ENCODE measurements at places on chromosomes 5 and 9.

- DNase-seq, result no peak
These were observed 171.8 kb upstream of the PITX1 start for GRCh38 chr5:135205632-135206349.

DNA sequence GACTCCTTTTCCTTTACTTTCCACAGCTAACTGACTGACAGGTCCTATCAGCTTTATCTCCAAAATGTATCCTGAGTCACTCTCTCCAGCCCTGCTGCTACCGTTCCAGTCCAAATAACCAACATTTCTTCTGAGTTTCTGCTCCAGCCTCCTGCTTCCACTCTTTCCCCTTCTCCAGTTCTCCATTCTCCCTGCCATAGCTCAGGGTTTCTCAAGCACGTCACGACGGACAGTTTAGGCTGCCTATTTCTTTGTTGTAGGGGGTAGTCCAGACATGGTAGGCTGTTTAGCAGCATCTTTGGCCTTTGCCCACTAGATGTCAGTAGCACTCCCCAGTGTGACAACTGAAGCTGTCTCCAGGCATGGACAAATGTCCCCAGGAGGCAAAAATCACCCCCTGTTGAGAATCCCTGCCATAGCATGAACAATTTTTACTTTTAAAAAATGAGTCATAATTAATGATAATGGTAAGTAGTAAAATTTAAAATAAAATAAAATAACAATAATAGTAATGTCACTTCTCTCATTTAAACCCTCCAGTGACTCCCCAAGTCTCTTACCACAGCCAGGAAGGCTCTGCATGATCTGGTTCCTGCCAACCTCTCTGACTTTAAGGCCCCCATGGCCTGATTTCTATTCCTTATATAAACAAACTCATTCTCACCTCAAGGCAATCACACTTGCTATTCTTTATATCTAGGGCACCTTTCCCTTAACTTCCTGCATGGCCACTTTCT is 105.4 kb upstream of the FER start:
- DNase-seq, result peak; percentile 29

GRCh38 chr5:143601917-143602333 is 198.4 kb upstream of the NR3C1 start:
- DNase-seq, result no peak

GRCh38 chr5:68884144-68884754 is 209.6 kb upstream of the SLC30A5 start:
- no peak for DNase-seq

- DNase-seq, result no peak
These were observed 2.9 kb upstream of the MYOZ3 start for GRCh38 chr5:150658121-150658520.

- DNase-seq, result no peak
These were observed 88.7 kb downstream of the ADAMTS2 start for GRCh38 chr5:179256328-179257175.

DNA sequence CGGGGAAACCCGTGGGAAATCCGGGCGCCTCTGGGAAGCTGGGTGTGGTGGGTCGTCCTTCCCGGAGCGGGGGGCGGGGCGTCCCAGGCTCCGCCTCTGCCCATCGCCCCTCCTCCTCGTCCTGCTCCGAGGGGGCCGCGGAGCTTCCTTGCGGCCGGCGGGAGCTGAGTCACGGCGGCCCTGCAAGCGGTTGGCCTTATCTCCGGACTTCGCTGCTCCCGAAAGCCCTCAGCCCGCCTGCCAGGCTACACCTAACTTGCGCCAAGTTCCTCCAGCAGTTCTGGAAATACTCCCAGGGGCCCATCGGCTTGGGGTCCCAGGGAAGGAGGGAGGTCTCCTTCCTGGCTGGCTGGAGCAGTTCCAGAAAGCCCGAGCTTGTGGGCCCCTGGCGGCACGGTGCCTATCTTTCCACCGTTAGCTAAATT is 54.1 kb upstream of the CDKN2AIPNL start:
- peak; percentile 38 for DNase-seq

DNA sequence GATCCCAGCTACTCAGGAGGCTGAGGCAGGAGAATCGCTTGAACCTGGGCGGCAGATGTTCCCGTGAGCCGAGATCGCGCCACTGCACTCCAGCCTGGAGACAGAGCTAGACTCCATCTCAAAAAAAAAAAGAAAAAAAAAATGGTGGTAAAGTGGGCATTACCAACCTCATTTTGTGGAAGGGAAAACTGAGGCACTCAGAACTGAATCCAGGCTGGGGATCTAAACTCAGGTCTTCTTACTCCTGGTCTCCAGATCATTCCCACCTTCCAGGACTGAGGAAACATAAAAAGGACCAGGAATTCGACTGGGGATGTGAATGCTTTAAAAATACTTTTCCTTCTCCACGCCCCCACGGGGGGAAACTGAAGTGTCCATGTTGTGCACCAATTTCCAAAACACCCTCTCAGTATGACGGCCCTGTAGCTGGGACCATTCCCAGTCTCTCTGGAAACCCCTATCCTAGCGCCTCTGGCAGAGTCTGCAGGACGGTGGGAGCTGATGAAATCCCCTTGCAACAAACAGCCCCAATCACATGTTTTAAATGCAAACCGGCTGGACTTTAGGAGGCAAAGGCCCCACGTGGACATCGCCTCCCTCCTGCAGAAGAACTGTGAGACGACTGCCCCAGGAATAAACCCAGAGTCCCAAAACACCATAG is 8.9 kb upstream of the AKNA start:
- DNase-seq, result no peak

DNA sequence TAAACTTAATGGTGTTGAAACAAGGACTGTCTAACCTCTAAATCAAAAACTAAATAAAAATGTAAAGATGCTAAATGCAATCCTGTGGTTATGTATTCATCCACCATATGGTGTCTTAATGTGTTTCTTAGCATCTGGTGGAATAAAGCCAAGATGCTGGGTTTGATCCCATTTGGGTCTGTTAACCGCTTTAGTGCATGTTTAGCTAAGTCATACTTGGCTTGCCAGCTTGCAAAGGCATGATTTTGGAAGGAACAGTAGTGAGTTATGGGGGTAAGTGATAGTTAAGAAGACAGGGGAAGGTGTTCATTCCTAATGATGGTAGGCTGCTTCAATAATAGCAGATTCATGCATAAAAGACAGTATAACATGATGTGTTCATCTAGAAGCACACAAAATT is 139.0 kb upstream of the SLC27A6 start:
- no peak for DNase-seq

DNA sequence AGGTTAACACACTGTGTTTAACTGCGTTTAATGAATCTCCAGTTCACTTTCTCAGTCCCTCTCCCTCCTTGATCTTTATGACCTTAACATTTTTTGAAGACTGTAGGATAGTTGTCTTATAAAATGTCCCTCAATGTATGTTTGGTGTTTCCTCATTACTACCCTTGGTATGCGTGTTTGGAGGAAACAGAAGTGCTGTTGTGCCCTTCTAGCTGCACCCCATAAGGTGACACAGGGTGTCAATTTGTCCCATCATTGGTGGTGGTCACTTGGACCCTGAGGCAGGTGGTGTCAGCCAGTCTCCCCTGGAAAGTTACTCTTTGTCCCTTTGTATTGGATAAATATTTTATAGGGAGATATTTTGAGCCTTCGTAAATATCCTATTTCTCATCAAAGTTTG is 52.3 kb downstream of the RAD23B start:
- DNase-seq, result no peak

DNA sequence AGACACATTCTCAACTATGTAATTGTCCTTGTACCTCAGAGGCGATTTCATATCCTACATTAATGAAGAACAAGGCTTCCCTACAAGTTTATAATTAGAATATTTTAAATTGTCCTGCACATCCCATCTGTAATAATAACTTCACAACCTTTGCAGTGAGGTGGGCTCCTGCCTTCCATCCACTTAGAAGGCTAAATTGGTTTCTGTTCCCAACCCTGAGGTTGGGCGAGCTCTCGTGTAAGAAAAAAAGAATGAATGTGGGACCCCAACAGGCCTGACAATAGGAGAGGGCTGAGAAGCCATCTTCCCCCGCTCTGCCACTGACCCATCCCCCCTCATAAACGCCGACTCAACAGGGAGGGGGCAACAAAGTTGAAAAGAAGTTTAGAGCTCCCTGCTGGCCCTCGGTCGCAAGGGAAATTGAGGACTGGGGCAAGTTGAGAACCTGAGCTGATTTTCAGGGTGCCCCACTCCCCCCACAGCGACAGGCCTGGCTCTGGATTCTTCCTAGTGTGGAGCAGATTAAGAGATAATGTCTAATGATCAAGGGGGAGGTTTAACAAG is 9.4 kb downstream of the BARHL1 start:
- no peak for DNase-seq

- no peak for DNase-seq
These were observed 89.6 kb upstream of the CACNA1B start for GRCh38 chr9:137787786-137788505.

GRCh38 chr9:124296796-124297550 is 39.2 kb downstream of the NEK6 start:
- DNase-seq, result no peak

- no peak for DNase-seq
These were observed 522.9 kb upstream of the DAB2 start for GRCh38 chr5:39947657-39948056.

GRCh38 chr9:133194597-133194996 is 14.5 kb downstream of the OBP2B start:
- no peak for DNase-seq

- no peak for DNase-seq
These were observed 11.7 kb upstream of the FAT2 start for GRCh38 chr5:151602806-151603205.

- DNase-seq, result no peak
These were observed 117.3 kb upstream of the PLPPR1 start for GRCh38 chr9:100911273-100911672.

- no peak for DNase-seq
These were observed 76.9 kb downstream of the LHX2 start for GRCh38 chr9:124088476-124088837.

- DNase-seq, result no peak
These were observed 81.0 kb downstream of the ESM1 start for GRCh38 chr5:54904425-54904824.

DNA sequence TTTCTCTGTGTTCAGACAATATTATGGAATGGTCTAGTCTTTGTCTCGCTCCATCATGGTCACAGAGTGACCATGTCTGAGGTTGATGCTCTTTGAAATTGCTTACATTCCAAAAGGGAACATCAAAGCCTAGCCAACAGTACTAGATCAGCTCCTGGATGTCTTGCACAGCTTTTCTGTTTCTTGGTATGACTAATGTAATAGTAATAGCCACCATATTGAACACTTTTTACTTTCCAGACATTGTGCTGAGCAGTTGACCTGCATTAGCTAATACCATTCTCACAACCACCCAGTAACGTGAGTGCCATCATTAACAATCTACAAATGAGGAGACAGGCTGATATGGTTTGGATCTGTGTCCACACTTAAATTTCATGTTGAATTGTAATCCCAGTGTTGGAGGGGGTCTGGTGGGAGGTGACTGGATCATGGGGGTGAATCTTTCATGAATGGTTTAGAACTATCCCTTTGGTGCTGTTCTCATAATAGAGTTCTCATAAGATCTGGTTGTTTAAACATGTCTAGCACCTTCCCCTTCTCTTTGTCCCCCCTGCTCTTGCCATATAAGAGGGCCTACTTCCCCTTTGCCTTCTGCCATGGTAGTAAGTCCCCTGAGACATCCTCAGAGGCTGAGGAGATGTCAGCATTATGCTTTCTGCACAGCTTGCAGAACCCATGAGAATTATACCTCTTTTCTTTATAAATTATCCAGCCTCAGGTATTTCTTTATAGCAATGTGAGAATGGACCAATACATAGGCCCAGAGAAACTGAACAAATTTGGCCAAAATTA is 577.5 kb upstream of the CLINT1 start:
- no peak for DNase-seq

GRCh38 chr5:78416677-78417425 is 56.4 kb downstream of the SCAMP1 start:
- no peak for DNase-seq

GRCh38 chr9:126348911-126349550 is 22.4 kb downstream of the MVB12B start:
- no peak for DNase-seq

- no peak for DNase-seq
These were observed 354.1 kb upstream of the RFX3 start for GRCh38 chr9:3879726-3880505.

- no peak for DNase-seq
These were observed 1.0 kb upstream of the ALDH1B1 start for GRCh38 chr9:38391278-38392118.

- no peak for DNase-seq
These were observed 7.1 kb upstream of the PCSK1 start for GRCh38 chr5:96440185-96440538.

DNA sequence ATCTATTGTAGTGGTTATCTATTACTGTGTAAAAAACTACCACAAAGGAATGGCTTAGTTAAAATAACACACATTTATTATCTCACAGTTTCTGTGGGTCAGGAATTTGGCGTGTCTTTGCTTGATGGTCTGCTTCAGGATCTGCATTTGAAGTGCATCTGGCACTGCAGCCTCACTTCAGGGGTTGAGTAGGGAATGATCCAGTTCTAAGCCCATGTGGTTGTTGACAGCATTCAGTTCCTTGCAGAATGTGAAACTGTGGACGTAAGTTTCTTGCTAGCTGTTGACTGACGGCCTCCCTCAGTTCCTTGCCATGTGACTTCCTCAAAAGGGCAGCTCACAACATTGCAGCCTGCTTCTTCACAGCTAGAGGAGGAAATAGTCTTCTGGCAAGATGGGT is 2.1 kb upstream of the OGN start:
- peak; percentile 34 for DNase-seq

GRCh38 chr9:29800821-29801220 is 2227.5 kb upstream of the C9orf72 start:
- DNase-seq, result no peak

DNA sequence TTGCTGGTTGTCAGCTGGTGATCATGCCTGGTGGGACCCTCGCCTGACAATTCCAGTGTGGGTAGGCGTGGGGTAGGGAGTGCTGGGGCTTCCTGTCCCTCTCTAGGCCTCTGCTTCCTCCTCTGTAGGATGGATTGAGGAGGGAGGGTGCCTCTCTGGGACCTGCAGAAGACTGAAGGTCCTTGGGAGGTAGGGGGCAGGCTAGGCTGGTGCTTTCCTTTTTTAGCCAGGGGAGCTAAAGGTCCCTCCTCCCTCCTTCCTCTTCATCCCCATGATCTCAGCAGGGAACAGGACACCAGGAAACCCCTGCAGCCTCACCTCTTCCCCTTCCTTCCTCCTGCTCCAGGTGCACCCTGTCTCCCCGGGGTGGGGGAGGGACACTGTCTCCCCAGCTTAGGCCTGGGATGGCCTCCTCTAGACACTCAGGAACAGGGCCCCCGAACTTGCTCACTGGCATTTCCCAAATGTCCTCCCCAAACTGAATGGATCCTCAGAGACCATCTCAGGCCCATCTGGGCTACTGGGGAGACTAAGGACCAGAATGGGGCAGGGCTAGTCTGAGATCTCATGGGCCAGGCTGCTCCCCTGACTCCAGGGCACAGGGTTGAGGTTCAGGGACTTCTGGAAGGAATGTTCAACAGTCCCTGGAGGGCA is 8.4 kb downstream of the SH2D3C start:
- no peak for DNase-seq

GRCh38 chr9:129259375-129259774 is 81.3 kb upstream of the IER5L start:
- no peak for DNase-seq

DNA sequence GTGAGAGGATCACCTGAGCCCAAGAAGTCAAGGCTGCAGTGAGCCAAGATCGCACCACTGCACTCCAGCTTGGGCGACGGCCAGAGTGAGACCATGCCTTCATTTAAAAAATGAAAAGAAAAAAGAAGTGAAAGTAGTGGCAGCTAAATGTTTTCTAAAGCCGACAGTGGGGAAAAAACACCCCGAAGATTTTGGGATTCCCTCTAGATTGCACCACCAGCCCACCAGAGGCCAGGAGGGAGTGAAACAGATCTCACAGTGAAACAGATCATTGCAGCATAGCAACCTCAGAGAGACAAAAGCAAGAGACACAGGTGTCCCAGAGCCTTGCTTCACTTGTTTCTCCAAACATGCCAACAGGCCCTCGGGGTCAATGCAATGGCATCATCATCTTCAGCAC is 156.8 kb downstream of the PAX5 start:
- no peak for DNase-seq

Data from activated gamma-delta T cell treated with Interleukin-2 at 50 U/mL for 16 hours (primary cell).